ENCODE measurements at places on chromosomes 6 and 20. TPM values are rescaled to one million over a fixed set of nuclear protein-coding genes. Genes with fewer than 3 reads are reported as not detected.

KCNB1 gene
- not detected for total RNA-seq

PARD6B gene
- 6.1 TPM for total RNA-seq

SLC16A10 gene
- not detected for total RNA-seq

CDSN gene
- not detected for total RNA-seq

GRCh38 chr6:158439255-158439654 lies 120.6 kb upstream of the TMEM181 start:
- DNase-seq = peak; percentile 69

DNA sequence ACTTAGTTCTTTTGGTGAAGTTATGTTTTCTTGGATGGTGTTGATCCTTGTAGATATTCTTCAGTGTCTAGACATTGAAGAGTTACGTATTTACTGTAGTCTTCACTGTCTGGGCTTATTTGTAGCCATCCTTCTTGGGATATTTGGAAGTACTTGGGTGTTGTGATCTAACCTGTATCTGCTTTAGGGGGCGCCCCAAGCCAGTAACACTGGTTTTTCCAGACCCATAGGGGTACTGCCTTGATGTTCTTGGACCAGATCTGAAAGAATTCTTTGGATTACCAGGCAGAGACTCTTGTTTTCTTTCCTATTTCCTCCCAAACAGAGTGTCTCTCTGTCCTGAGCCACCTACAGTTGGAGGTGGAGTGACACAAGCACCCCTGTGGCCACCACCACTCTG lies 309.1 kb upstream of the IMPG1 start:
- DNase-seq = no peak

DNA sequence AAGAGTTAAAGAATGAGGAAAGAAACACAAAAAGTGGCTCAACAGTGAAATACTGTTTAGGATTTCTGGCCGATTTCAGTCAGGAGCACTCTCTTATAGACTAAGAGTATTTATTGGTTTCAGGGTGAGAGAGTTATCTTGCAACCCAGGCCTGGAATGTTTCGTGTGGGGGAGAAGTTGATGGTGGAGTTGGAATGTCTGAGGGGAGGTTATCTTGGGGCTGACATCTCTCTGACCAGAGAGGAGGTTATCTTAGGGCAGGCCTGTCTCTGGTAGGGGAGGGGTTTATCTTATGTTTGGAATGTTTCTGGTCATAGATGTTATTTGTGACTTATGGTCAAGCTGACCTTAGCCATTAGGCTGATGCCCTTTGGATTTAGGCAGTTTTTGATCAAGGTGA lies 80.3 kb downstream of the HTR1B start:
- no peak for DNase-seq

GRCh38 chr20:11847827-11848226 lies 69.9 kb upstream of the BTBD3 start:
- no peak for DNase-seq

DNA sequence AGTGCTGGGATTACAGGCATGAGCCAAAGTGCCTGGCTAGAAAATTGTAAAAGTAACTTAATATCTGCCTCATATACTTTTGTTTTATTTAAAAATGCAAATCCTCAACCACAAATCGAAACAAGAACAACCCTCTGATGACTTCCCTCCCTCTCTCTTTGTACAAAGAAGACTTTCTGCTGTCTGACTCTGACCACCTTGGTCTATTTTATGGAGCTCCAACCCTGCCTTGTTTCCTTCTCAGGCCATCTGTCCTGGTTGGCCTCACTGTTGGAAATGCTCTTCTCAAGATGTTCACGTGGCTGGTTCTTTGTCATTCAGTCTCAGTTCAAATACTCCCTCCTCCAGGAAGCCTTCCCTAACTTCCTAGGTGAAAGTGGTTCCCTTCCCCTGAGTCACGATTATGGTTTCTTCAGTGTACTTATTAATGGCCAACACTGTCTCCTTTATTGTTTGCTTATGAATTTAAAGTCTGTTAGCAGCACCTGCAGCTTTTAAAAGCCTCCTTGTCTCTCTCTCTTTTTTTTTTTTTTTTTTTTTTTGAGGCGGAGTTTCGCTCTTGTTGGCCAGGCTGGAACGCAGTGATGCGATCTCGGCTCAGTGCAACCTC lies 151.5 kb upstream of the SALL4 start:
- peak; percentile 10 for DNase-seq

GRCh38 chr20:36298795-36299339 lies 7.3 kb upstream of the DLGAP4 start:
- DNase-seq = no peak

GRCh38 chr6:130841128-130841728 lies 14.0 kb downstream of the SMLR1 start:
- DNase-seq = no peak

DNA sequence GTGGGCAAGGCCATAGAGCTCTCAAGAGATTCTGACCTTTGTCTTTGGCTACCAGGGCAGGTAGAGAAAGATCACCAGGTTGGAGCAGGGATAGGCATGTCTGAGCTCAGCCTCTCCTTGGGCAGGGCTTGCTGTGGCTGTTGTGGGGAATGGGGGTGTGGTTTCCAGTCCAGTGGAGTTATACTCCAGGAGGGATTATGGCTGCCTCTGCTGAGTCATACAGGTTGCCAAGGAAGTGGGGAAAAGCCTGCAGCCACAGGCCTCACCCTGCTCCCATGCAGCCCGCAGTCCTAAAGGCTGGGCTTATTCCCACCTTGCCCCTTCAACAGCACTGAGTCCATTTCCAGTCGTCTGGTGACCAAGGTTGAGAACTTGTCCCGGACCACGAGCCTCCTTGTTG lies 21.9 kb downstream of the MEP1A start:
- DNase-seq = no peak

DNA sequence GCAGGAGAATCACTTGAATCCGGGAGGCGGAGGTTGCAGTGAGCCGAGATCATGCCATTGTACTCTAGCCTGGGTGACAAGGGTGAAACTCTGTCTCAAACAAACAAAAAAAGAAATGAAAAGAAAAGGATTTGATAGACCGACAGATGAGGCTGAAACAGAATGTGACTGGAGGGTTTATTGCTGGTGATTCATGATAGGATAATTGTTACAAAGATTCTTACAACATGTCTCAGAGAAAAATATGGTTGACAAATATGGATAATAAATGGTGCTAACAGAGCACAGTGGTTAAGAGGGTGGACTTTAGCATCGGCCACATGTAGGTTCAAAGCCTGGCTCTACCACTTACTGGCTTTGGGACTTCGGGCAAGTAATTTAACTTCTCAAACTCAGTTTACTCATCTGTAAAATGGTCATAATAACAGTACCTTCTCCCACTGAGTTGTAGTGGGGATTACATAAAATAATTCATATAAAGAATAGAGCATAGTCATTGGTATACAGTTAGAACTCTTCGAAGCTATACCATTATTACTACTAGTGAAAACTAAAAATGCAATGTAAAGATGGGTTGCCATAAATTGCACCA lies 131.9 kb downstream of the MAP3K7 start:
- DNase-seq = no peak

DNA sequence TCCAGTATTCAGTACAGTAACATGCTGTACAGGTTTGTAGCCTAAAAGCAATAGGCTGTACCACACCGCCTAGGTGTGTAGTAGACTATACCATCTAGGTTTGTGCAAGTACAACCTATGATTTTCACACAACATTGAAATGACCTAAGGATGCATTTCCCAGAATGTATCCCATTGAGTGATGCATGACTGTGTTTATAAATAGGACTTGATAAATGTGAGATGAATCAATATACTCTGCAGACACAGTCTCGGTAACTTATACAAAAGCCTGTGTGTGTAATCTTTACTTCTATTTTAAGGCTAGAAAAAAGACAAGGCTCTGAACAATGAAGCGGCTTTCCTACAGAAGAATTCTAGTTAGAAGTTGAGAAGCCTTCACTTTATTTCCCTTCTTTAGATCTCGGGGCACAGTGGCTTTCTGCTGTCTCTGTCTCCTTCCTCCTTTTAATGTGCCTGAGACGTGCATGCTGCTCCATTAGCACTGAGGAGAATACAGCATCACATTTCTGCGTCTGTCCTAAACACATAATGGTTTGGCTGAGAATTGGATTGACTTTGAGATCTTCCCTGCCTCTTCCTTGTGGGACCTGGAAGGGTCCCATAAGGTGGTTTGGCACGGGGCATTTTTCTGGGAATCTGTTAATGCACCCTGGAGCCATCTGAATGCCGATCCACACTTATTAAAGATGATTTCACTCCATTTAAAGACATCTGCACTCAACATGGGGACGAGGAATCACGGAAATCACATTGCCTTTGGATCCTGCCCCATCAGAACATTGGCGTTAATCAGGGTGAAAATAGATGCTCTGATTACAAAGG lies 112.5 kb downstream of the SCML4 start:
- DNase-seq = no peak

- no peak for DNase-seq
Measured at GRCh38 chr6:70551566-70551965, 15.2 kb upstream of the SDHAF4 start.

DNA sequence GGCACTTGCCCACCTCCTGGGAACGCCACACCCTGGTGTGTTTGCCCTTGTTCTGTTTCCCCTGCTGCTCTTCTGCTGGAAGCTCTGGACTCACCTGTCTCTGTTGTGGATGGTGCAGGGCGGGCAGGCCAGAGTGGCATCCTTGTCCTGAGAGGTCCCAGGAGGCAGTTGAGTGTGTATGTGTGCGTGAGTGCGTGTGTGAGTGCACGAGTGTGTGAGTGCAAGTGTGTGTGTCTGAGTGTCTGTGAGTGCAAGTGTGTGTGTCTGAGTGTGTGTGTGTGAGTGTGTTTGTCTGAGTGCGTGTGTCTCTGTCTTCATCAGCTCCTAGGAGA lies 12.2 kb downstream of the IGF2R start:
- DNase-seq = no peak

DNA sequence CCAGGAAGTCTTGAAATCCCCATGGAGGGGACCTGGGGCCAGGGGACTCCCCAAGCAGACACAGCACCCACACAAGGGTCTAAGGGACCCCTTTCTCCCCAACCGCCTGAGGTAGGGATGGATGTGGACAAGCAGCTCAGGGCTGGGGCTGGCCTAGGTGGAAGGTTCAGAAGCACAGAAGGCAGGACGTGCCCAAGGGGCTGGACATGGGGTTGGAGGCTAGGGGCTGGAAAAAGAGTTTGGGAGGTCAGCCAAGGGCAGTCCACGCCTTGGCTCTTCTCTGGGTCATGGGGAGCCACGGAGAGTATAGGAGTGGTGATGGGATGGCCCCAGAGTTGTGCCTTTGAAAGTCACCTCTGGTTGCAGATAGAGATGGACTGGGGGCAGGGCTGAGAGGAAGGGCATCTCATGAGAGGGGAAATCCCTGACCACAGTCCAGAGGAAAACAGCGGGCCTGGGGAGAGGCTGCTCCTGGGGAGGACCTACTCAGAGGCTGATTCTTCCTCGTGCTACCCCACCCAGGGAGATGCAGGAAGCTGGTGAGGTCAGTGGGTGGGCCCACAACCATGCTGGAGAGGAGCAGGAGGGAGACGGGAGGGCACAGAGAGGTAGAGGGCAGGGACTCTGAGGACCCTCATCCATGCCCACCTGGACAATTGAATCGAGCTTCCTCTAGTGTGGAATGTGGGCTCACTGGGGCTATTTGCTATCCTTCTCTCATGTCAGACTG lies 2.5 kb upstream of the HSPA12B start:
- DNase-seq = no peak

DNA sequence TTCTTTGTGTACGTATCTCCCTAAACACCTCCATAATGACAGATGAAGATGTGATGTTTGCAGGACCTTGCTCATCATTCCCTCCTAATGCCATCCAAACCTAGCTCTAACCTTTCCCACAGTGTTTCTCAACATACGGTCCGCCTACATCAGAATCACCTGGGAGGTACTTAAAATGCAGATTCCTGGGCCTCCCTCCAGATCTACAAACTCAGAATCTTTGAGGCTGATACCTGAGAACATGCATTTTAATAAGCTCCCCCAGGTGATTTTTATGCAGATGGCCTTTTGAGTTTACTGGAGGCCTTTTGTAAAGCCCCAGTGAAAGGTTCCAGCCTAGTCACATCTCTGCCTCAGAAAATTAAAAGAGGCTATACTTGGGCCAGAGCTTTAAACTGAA lies 40.5 kb downstream of the METTL24 start:
- DNase-seq = no peak

- DNase-seq = no peak
Measured at GRCh38 chr6:73722318-73723060, 26.5 kb downstream of the CD109 start.

- DNase-seq = no peak
Measured at GRCh38 chr20:24651171-24651975, 181.9 kb downstream of the SYNDIG1 start.

GRCh38 chr20:8933381-8933807 lies 135.5 kb upstream of the PLCB4 start:
- DNase-seq = no peak
